ENCODE measurements at places on chromosomes 3 and 15.

DNA sequence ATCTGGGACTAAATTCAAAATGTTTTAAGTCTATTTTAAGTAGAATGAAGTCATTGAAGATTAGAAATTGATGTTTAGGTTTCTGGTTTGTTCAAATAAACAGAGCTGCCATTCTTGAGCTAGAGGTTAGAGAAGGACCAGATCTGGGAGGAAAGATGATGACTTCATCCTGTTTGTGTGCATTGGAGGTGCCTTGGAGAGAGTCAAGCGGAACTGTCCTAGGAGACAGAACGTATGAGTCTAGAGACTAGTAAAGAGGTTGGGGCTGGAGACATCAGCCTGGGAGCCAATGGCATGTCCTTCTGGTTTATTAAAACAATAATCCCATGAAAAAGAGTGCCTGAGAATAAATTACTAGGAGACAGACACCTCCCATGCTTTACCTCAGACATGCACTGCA lies 303.4 kb downstream of the KBTBD8 start:
- DNase-seq: no peak

DNA sequence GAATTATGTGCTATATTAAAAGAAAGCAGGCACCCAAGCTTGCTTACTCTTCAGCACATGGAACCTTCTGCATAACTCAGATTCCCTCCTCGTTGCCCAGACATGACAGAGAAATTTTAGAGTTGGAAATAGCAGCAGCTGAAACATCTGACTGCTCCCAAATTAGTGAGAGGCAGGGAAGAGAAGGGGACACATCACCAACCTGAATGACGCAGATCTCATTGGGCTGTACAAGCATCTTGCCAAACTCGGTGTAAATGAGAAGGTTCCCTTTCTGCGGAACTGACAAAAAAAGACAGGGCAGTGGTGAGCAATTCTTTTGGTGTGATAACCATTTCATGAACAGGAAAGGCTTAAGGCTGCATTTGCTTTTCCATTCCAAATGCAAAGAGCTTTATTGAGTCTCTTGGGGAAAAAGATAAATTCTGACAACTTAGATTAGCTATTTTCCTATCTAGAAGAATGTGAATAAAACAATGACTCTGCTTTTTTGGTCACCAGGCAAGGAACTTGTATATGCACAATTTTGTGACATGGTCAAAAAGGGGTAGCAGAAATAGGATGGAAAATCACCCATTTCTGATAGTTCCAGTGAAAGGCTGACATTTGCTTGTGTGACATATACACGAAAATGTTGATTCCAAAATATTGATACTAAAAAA lies 35.1 kb downstream of the HGD start:
- DNase-seq: no peak

DNA sequence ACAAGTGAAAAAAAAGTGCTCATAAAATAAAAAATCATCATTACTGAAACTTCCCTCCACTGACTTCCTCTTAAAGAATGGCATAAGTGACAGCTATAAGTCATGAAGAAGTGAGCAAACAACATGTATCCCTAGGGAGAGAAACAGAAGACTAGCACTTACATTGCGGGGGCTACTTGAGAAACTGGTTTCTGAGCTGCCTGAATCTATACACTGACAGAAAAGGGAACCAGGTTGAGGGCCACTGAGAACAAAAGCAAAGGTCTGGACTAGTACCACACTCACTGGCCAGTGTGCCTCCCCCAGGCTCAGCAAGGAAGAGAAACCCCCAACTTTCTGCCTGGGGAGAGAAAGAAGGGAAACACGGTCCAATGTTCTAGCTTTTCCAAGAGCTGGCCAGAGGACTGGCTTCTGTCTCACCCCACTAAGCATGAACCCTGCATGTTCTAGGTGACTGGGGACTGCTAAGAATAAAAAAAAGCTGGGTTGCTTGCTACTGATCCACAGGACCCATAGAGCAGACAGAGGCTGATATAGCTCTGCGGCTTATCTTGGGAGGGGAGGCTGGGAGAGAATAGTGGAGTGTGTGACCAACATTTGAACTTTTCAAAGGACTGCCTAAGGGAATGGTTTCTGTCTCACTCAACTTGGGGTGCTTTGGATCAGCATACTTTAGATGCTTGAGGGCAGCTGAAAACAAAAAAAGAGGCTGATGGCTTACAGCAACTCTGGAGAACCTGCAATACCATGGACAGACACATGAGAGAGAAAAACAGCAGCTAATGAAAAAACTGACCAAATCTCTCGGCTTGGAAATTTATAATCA lies 8.1 kb downstream of the RAD18 start:
- DNase-seq: no peak

GRCh38 chr3:138114431-138114918 lies 933 bp downstream of the DZIP1L start:
- DNase-seq: no peak

DNA sequence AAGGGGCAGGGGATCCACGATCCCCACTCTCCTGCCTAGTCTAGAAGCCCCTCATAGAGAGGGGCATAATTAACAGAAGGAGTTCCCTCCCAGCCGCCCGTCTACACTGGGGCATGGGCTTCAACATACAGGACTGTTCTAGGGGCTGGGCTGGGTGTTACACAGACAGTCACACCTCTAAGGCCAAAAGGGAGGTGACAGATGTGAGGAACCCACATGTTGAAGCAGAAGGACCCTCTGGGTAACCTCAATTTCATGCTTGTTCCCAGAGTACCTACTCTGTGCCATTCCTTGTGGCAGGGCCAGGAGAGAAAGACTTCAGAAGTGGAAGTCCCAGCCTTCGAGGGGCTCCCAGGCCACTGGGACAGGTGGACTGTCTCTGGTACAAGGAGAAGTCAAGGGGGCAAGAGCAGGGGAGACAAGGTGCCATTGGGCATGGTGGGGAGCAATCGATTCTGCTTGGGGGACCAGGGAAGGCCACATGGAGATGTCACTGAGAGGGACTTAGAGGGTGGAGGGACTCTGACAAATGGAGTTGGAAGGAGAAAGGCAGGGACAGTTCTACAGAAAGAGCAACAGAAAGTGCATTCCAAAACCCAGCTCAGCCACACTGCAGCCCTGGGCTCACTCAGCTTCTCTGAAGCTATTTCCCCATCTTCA lies 71.3 kb downstream of the CPN2 start:
- no peak for DNase-seq
